ENCODE measurements at places on chromosomes 6 and 20.

DNA sequence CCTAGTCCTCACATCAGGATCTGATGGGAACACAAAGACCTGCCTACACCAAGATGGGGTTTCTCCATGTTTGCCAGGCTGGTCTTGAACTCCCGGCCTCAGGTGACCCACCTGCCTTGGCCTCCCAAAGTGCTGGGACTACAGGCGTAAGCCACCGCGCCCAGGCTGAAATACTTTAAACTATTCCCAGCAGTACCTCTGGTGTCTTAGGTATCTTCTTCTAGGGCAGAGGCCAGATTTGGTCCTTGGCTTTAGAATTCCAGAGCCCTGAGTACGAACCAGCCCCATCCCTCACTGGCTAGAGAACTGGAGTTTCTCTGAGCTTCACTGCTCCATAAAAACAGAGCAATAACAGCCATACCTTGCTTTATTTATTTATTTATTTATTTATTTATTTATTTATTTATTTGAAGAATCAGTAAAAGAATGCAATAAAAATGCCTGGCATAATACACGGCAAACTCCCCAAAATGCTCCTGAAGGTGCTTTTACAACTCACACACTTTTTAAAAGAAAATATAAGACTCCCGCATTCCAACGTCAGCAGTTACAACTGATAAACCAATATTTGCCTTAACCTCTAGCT, 312.1 kb downstream of the TFAP2C start:
- no peak for DNase-seq

DNA sequence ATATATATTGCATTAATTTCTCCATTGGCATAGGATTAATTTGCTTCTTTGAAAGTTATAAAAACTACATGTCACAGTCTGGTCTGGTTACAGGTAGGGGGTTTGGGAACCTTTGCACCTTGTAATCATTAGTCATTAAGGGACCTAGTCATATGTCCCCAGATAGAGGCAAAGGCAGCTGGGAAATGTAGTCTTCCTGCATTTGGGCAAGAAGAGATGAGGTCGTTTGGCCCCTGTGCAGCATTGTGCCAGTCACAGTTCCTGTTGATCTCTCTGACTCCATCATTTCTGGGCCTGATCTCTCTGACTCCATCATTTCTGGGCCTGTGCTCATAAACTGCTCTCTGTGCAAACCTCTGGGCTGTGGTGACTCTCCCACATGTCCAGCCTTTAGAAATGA, 73.2 kb downstream of the BCKDHB start:
- peak; percentile 6 for DNase-seq

- no peak for DNase-seq
Measured at GRCh38 chr6:68716620-68717019, 81.5 kb downstream of the ADGRB3 start.

- no peak for DNase-seq
Measured at GRCh38 chr6:139912735-139913400, 538.4 kb upstream of the CITED2 start.

DNA sequence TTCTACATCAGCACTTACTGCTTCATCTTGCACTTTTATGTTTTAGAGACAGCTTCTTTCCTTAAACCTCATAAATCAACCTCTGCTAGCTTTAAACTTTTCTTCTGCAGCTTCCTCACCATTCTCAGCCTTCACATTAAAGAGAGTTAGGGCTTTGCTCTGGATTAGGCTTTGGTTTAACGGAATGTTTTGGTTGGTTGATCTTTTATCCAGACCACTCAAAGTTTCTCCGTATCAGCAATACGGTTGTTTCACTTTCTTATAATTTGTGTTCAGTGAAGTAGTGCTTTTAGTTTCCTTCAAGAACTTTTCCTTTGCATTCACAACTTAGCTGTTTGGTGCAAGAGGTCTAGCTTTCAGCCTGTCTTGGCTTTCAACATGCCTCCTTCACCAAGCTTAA, 40.4 kb downstream of the DNAAF9 start:
- no peak for DNase-seq

GRCh38 chr20:57255183-57255582, 11.3 kb downstream of the BMP7 start:
- DNase-seq: no peak

DNA sequence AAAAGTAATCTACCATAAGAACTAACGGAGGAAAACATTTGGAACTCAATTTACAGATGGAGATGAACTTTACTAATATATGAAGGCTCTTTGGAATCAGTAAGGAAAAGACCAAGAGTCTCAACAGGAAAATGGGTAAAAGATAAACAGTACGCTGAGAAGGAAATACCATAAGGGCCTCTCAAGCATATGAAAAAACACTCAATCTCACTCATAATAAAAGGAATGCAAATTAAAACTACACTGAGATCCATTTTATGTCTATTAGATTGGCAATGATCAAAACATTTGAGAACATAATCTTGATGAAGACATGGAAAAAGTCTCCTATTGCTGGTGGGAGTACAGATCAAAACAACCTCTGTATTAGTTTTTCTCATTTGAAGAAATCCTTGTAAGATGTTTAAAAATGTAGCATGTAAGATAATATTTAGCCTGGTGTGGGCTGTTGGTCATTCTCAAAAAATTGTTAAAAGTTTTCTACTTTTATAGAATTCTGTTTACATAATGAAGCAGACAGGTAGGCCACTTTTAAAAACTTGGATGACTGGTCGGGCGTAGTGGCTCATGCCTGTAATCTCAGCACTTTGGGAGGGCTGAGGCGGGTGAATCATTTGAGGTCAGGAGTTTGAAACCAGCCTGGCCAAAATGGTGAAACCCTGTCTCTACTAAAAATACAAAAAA, 14.5 kb downstream of the REV3L start:
- no peak for DNase-seq

DNA sequence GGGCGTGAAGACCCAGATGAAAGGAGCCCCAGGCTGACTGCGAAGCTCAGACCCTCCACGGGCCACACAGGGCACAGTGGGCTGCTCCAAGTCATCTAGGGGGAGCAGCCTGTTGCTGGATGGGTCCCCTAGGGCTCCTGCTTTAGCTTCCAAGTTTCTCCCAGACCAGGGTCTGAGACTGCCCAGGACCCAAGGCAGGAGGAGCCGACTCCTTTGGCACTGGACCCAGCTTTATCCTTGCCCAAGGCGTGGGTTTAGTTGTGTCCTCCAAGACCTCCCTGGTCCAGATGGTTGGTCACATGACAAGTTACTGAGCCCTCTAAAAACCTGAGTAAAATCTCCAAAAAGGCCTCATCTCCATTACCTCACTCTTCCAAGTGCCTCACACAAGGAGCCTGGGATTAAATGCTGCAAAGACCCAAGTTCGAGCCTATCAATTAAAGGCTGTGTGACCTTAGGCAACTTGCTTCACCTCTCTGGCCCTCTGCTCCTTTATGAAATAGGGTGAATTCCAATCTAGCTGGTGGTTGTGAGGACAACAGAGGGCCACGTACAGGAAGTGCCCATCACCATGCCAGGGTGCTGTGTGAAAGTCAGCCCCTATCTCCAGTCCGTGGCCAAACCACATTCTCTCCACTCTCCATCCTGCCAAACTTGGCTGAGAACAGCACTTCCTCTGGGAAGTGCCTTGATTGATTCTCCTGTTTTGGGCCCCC, 2.5 kb downstream of the NECAB3 start:
- no peak for DNase-seq

DNA sequence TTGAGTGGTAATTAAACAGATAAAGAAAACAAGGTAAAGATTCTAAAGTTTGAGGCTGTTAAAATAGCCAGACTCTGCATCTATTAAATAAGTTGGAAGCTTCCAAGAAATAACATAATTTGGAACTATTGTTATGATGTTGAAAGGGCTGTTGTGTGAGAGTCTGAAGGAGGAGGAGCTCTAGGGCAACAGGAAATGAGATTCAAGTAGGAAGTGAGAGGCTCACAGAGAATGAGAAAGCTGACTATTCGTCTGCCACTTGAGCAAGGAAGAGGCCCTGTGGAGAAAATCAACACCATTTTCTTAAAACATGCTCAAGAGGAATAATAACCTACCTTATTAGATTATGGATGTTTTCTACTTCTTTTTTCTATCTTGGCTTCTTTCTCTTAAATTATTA, 185.2 kb downstream of the SLC24A3 start:
- DNase-seq: no peak

GRCh38 chr6:17966451-17966850, 21.0 kb downstream of the KIF13A start:
- DNase-seq: no peak

- DNase-seq: no peak
Measured at GRCh38 chr6:34638834-34639736, 57.5 kb downstream of the ILRUN start.

- DNase-seq: no peak
Measured at GRCh38 chr6:150878347-150879213, 13.1 kb downstream of the MTHFD1L start.

GRCh38 chr20:46823271-46823751, 71.3 kb upstream of the EYA2 start:
- DNase-seq: peak; percentile 51

DNA sequence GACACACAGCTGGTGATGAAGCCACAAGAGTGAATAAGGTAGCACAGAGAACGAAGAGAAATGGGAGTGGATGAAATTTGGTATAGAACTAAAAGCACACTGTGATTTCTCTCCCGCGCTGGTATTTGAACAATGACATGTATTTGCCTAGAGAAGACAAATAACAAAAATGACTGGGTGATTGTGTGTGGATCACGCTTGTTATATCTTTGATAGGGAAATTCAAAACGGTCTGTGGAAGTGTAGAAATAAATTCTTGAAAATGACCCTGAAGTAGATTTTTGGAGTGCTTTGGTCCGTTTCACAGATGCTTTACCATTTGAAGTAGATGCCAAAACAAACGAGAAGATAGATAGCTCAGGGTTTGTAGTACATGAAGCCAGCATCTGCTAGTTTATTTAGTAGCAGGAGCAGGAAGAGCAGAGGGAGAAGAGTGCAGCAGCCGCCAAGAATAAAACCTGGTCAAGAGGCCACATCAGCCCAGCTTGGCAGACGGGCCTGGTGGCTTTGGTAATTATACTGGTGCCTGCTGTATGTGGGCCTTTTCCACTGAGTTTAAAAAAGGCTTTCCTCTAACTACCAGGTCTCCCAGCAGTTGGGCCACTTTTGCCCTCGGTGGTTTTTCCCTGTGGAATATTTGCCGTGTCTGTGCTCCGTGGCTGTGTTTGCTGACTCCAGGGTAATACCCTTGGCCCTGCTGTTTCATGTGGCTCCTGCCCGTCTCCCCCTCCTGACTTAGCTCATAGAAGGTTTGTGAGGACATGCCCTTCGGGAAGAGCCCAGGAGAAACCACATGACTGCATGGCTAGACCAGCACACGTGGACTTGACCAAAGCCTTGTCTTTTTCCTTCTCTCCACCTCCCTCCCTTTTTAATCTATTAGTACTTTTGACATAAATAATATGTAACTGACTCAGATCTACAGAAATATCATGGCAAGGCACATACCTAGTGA, 294.0 kb downstream of the SOX4 start:
- peak; percentile 68 for DNase-seq

GRCh38 chr6:146948790-146949342, 255.4 kb upstream of the STXBP5 start:
- DNase-seq: no peak

DNA sequence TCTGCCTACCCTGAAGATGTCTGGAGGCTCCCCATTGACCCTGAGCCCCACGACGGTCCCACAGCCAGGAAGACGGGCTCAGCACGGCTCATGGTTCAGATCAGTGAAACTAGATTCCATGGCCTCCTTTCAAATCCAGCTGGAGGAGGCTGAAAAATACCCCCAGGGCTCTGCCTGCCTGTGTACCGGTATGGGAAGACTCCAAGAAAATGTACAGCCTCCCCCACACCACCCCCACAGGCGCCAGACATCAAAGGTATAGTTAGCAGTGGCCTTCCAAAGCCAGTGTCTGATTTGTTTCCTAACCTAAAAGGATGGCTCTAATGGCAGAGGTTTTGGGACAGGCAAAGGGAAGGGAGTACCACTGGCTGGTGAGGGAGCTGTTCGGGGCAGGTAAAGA, 86.2 kb upstream of the SNAP25 start:
- DNase-seq: no peak

GRCh38 chr6:37287519-37288157, 29.7 kb upstream of the TMEM217 start:
- no peak for DNase-seq

GRCh38 chr6:37615564-37616340, 81.9 kb downstream of the MDGA1 start:
- peak; percentile 56 for DNase-seq

GRCh38 chr6:6357032-6357431, 36.6 kb upstream of the F13A1 start:
- no peak for DNase-seq

DNA sequence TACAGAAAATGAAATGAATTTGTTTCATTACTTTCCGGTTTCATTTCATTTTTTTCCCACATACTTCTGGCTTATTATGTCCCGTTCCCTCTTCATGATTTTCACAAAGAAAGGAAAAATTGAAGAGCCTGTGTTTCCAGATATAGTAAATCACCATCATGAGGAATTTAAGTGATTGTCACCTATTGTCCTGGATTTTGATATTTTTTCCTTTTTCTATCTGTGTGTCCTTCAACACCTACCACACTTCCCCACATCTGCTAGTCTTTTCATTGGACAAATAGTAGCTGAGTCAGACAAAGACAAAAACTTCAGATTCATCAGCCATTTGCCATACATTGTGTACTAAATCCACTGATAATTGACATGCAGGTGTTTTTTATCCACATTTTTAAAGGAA, 258.2 kb upstream of the HSF2 start:
- DNase-seq: no peak

DNA sequence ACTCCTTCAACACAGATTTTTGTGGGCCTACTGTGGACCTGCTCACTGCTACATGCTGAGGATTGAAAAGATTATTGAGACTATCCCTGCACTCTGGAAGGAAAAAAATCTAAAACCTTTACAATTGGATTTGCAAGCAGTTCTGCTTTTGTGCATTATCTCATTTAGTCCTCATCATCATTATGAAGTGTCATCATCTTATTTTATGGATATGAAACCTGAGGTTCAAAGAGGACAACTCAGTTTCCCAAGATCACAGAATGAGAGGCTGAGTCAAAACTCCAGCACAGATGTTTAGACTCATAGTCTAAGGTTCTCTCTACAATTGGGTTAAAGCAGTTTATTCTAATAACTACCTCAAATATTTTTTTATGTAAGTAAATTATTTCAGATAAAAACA, 160.2 kb upstream of the MARCKS start:
- DNase-seq: no peak

DNA sequence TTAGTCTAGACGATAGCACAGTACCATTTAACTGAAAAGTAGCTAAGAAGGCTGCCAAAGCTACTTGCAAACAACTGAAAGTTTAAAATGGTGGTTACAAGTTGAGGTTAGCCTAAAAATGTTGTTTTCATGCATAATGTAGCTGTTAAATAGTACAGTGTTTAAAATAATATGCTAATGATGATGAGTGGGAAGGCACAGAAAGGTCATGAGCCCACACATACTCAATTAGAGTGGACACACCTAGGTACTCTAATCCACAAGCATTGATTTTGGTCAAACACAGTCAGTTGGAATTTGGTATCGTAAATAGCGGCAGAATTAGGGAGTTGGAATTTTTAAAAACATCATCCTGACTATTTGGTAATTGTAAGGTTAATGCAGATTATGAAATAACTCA, 7.0 kb downstream of the TXLNB start:
- no peak for DNase-seq

All from RCC 7860 (cell line).